ENCODE measurements at places on chromosomes 6 and 20. TPM values are rescaled to one million over a fixed set of nuclear protein-coding genes. Genes with fewer than 3 reads are reported as not detected.

Gene L3MBTL3
- 13.1 TPM for polyA plus RNA-seq

Gene POU5F1
- polyA plus RNA-seq, result 1.1 TPM

Gene KIAA0408
- 60.2 TPM for polyA plus RNA-seq

Gene ATP6V1G2
- 231 TPM for polyA plus RNA-seq

Gene ZNF165
- polyA plus RNA-seq, result 1.9 TPM

Gene PPIL4
- 39.2 TPM for polyA plus RNA-seq

Data from spinal cord (tissue), 10 donors.